ENCODE measurements at places on chromosomes 2 and 18.

DNA sequence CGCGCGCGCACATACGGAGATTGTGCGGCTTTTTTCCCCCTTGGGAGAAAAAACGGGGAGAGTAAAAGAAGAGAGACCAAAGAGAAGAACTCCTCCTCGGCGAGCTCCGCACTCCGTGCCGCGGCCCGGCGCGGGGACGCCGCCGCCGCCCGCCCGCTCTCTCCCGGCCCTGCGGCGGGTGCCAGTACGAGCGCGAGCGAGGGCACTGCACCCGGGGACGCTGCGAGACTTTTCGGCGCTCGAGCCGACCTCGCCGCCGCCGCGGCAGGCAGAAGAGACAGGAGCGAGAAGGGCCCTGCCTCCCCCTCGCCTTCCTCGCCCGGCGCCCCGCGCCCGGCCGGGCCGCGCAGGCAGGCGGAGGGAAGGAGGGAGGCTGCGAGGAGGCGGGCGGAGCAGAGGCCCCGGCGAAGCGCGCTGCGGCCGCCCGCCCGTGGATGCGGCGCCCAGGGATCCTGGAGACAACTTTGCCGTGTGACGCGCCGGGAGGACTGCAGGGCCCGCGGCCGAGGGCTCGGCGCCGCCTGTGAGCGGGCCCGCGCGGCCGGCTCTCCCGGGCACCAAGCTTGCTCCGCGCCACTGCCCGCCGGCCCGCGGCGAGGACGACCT is 857 bp upstream of the INHBB start:
- no peak for DNase-seq

DNA sequence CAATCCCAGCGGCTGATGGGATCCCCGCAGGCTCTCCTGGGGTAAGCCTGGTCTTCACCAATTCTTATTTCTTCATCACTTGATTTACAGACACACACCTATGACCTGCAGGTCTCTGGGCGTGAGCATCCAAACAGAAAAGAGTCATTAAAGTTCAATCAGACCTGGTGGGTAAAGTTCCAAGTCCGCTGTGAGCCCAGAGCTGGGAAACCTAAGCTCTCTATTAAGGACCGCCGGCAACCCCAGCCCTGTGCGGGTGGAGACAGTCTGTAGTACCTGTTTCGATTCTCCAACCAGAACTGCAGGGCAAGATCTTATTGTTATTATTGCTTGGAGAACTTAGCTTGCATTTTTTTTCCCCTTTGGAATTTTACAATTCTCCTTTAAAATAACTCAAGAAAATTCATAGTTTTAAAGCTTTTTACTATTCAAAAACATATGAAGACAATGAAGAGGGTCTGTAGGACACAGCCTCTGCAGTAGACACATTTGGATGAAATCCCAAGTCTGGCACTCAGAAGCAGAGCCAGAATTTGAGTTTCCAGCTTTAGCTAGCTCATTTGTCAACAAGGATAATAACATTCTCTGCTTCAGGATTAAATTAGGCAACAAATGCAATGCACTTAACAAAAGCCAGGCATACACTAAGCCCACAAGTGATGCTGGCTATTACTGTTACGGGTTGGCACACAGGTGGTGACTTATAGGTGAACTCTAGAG is 376.4 kb downstream of the INSIG2 start:
- DNase-seq, result no peak

GRCh38 chr2:137411585-137411984 is 552.7 kb upstream of the HNMT start:
- DNase-seq, result no peak

DNA sequence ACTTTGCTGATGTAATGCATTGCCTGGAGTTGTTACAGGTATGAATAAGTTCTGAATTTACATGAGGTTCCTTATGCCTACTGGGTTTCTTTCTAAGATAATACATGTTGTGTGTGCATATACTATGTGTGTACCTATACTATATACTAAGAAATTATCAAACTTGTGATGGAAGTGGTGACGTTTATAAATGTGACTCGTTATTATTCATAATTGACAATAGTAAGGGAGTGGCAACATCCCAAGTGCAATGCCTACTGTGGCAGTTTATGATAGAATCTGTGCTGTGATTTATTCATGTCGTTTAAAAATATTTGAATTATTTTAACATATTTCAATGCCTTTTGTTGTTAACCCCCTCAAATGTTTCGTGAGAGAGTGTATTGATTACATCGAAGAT is 29.9 kb downstream of the MYOM1 start:
- DNase-seq, result no peak

GRCh38 chr18:48459465-48459864 is 50.3 kb upstream of the ZBTB7C start:
- no peak for DNase-seq

DNA sequence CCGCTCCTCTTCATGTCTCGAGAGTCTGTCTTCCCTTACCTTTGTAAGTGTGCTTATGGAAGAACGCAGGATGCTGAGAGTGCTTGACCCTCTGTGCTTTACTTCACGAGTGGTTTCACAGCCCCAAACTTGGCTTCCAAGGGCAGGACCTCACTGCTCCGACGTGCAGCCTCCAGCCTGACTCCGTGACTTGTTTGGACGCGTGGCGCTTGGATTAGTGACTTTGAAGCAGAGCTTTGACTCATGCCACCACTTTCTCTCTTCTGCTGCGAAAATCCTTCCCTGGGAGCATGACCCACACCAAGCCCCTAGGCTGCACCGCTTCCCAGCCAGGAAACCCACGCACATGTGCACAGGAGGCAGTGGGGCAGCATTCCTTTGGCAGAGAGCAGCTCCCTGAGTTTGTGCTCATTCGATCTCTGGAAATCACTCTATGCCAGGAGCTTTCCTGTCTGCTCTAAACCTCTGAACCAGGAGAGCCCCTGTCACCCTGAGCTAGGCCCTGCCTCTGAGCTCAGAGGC is 207.8 kb upstream of the HS6ST1 start:
- DNase-seq, result no peak

- no peak for DNase-seq
Measured at GRCh38 chr2:102585847-102586404, 33.4 kb upstream of the SLC9A2 start.

DNA sequence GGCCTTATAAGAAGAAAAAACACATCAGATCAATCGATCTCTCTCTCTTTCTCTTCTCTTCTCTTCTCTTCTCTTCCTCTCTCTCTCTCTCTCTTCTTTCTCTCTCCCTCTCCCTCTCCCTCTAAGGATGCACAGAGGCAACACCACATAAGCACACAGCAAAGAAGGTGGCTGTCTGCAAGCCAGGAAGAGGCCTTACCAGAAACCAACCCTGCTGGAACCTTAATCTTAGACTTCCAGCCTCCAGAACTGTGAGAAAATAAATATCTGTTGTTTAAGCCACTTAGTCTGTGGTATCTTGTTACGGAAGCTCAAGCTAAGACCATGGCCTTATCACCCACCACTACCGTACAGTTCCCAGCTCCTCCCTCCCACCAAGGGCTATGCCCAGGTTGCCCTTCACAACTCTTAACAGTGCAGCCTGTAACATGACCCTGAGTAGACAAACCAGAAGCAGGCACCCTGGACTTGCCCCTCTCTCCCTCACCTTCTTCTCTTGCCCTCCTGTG is 25.2 kb upstream of the TMEM237 start:
- DNase-seq, result no peak

DNA sequence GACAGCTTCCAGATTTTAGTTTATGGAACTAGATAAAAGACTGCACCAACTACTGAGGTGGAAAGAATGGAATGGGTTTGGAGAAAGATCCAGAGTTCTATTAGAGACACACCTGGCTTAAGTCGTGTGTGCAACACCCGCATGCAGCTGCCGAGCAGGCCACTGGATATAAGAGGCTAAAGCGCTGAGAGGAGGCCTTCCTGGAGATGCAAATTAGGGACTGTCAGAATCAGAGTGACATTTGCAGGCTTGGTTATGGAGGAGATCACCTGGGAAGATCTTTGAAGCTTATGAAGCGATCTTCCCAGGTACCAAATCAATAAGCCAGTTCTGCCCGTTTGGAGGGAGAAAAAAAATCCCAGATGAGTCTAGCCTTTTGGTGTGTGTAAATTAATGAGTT is 30.4 kb upstream of the KLHL29 start:
- no peak for DNase-seq

GRCh38 chr2:201130524-201131186 is 14.7 kb downstream of the CFLAR start:
- no peak for DNase-seq

- DNase-seq, result no peak
Measured at GRCh38 chr18:62938487-62938886, 223.1 kb downstream of the PHLPP1 start.

DNA sequence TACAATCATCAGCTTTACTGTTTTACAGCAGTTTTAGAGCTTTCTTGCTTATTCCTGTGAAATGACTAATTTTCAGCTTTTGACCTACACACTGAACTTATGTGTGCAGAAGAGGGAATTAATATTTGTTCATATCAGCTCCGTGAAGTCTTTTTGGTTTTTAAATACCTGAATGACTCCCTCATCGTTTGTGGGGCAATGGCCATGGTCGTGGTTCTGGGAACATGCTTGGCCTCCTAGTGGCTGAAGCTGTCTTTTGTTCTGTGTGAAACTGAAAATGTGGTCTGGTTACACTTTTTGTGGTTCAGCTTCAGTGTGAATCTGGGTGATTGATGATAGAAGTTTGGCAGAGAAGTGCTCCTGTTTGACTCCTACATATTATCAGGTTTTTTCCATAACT is 408.1 kb downstream of the THSD7B start:
- DNase-seq, result no peak

- DNase-seq, result no peak
Measured at GRCh38 chr2:53784436-53784835, 2.3 kb downstream of the ASB3 start.

GRCh38 chr2:166170356-166170755 is 42.5 kb upstream of the SCN1A start:
- DNase-seq, result no peak

- no peak for DNase-seq
Measured at GRCh38 chr2:218075975-218076811, 7.1 kb downstream of the RUFY4 start.

DNA sequence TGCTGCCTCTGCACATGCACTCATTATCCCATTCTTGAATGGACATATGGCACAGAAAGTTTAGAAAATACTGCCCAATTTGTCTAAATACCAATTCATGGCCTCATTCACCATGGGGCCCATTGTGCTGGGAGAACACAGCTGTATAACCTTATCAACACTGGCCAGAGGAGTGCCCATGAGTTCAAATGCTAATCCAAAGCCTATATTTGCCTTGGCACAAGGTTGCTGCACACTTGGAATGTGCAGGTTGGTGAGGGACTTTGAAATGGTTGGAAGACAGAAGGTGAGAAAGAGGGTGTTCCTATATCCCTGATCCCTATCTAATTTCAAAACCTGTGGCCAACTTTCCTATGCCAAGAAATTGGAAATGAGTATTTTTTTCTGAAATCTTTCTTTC is 693.9 kb upstream of the ID2 start:
- DNase-seq, result no peak

DNA sequence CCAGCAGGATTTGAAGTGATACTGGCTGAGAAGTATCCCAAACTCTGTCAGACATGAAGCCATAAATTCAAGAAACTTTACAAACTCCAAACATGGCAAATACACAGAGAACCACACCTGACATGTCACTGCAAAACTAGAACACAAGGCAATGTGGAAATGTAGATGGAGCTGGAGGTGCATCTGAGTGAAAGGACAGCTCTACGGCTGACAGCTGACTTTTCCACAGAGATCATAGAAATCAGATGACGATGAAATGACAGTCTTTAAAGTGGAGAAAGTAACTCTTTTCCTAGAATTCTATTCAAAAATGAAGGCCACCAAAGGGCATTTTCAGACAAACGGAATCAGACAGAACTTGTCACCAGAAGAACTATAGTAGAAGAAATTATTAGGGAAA is 97.5 kb downstream of the LDLRAD4 start:
- DNase-seq, result no peak

GRCh38 chr2:136331226-136331625 is 213.3 kb upstream of the CXCR4 start:
- DNase-seq, result no peak

GRCh38 chr2:217338306-217338916 is 478.5 kb upstream of the TNP1 start:
- DNase-seq, result peak; percentile 82

GRCh38 chr2:26861610-26862224 is 13.8 kb downstream of the DPYSL5 start:
- DNase-seq, result no peak

DNA sequence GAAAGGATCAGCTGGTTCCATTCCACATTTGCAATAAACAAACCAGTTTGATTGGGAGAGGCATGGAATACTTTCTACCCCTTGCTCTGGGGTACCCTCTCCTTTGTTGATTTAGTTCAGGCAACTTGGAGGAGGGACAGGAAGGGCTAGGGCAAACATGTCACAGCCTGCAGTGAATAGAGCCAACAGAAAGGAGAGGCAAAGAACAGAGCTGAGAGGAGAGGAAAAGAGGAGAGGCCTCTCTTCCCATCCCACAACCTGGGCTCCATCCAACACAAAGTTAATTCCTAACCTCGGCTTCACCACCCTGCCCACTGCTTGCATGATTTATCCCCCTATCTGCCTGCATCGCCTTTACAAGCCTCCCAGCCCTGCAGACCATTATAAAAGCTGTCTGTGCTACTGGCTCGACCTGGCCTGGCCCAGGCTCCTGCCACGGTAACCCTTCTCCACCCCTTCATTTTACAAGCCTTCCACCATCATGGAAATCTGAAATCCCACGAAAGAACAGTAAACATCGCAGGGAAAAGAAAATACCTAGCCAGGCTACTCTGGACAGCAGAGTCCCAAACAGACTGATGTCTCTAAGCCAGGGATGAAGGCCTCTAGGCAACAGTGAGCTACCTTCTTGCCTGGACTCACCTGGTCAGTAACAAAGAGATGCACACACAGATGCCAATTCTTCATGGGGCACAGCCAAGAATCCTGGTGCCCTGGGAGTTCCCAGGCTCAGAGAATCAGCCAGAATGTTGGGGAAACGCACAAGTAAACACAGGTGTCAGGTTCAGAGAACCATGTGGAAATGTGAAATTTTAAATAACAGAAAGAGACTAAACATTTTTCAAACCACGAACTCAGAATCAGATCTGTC is 43.6 kb downstream of the NHEJ1 start:
- no peak for DNase-seq

DNA sequence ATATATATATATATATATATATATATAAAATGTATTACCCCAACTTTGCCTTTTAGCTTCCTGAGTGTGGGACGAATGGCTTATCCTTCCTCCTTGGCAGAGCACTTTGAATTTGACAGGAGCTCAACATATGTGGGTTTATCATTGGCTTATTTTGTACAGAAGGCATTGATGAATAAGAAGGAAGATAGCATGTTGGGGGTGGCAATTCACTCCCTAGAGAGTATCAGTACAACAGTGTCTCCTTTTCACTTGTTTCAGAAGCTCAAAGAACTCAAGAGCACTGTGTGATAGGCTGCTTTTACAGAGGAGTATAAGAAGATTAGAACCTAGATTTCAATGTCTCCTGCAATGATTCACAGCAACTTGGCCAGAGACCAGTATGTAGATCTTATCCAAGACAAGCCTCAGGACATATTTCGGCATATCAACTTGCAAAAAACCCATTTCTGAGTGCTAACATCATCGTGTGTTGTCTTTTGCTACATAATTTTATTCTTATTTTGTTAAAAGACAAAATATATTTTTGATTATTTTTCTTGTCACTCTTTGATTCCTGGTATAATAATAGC is 345.8 kb downstream of the SOCS6 start:
- DNase-seq, result no peak

- DNase-seq, result no peak
Measured at GRCh38 chr2:173204316-173204715, 128.7 kb downstream of the MAP3K20 start.
